Dermis blood vessel endothelial cell (primary cell): ENCODE measurements at places on chromosomes 12 and 14.

DNA sequence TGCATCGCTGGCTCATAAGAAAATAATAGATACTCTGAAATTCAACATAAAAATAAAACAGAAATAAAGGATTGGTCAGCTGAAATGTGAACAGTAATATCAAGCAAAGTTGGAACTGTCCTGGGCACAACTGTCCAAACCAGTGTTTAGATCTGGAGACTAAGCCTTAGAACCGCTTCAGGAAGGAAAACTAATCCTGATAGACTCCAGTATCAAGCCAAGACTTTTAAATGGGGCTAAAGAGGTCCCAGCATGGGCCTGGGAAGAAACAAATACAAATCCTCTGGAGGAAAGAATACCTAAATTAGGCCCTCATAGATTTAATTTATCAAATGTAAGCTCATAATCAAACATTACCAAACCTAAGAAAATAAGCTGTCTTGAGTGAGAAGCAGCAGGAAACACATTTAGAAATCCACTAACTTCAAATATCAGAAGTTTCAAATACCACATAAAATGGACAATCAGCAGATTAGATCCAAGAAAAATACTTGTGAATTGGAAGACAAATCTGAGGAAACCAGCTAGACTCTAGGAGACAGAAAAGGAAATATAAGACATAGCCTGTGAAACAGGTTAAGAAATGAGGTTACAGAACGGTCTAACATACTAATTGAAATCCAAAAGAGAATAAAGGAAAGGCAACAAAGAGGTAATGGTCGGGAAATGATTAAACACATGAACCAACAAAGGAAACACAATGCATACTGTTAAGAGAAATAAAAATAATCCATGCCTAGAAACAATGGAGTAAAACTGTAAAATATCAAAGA is 27.6 kb downstream of the SCAF11 start:
- DNase-seq = peak; percentile 71

- no peak for DNase-seq
These were observed 1.7 kb downstream of the C12orf76 start for GRCh38 chr12:110046451-110047187.

DNA sequence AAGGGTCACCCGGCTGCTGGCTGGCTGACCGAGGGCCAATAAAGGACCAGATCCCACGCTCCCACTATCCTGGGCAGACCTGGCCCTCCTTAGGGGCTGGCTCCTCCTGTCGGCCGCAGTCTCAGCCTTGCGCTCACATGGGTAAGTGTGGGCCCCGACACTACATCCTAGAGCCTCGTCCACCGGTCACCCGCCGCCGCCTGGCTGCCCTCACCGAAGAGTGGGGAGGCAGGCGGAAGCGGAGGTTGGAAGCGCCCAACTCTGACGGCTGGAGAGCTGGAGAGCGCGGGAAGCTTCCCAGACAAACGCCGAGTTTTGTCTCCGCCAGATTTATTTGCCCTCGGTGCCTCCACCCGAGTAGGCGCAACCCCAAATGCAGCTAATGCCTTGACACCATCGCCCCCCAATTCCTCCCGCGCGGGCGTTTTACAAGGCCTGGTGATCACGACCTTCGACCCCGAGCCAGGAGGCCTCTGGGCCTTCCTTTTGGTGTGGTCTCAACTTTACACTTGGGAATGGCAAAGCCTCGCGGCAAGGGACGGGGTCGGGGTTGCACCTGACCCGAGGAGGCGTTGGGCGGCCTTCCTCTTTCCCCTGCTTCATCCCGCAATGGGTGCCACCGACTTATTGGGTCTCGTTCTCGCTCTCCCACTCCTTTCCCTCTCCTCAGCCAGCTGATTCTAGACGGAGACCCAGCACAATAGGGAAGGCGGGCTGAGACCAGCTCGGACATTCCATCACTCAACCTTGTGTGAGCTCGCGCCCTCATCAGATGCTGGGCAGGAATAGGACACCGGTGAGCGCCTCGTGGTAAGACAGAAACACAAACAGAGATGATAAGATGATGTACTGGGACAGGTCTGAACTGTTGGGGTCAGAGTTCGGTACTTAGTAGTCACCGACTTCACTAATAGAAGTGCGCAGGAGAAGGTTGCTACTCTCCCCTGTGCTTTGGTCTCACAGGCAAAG is 78.3 kb upstream of the ANO4 start:
- DNase-seq = no peak

DNA sequence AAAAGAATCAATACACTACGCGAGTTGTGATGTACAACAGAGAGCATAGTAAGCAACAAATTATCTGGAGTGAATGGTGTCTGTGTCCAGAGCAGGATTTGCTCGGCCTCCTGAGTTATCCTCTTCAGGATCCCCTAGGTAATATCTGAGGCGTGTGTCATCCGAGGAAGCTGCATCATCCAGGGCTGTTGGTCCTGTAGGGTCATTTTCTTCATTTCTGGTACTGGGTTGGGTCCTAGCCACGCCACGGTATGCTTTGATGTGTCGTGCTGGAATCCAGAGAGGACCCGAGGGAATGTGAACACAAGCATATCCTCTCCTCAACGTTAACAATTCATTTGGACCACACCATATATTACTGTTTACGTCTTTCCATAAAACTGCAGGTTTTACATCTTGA is 19.0 kb upstream of the CLEC4E start:
- DNase-seq = no peak

DNA sequence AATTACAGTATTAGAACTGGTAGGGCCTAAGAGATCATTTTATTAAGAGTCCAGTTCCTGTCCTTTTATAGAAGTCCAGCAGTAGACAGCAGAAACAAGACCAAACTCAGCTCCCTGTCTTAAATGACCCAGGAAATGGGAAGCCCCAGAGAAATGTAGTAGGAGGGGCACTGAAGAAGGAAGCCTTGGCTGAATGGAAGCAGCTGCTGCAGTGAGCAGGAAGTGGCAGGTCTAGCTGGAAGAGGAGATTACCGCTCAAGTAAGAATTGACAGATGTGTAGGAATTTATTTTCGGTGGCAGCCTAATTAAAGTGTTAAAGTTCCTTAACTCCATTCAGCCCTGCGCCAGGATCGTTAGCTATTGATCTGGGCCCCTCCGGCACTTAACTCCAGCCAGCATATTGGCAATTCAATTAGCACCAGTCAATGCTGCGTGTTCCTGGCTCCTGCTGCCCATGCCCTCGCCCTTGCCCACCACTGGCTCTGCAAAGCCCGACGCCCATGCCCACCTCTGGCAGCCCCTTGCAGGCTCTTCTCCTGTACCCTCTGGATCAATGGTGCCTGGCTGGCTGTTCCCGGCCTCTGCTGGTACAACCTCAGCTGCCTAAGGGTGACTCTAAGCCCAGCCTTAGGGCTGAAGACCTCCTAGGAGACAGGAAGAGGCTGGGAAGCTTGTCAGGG is 21.1 kb downstream of the ZFHX2 start:
- peak; percentile 10 for DNase-seq

DNA sequence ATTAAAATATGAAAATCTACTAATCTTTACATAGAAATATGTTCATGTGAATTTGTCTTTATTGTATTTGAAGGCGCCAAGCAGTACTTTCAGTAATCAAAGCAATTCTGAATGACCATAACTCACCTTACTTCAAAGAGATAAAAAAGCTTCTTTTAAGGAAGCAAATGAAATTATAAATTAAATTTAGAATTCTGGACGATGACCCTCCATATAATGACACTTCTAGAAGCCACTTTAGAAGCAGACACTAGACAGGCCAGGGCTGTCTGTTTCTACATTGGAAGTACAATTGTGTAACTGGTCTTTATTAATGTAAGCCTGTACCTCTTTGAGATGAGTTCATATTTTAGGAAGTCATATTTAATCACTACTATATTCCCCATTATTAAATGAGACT is 222.9 kb downstream of the CNTN1 start:
- DNase-seq = no peak

DNA sequence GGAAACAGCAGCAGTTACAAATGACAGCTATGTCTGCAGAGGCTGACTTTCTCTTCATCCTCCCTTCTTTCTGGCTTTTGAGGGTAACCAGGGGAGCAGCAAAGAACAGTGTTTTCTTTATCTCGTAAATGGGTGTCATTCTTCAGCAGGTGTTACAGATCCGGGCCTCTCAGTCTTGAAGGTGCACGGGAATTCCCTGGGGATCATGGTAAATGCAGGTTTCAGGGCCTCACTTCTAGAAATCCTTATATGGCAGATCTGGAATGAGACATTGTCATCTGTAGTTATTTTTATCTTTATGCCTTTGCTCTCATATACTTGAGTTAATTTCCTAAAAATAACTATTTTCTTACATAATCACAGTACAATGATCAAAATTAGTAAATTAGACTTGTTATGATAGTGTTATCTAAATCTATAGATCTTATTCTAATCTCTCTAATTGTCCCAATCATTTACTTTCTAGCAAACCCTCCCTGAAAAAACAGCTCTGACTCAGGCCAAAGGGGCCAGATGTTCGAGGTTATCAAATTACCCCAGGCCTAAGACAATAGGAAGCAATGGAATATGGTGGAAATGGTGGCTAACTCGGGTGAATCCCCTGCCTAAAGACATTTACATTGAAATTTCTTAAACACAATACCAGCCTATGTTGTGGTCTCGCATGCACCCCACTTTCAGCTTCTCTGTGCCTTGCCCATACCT is 145.0 kb downstream of the CAND1 start:
- DNase-seq = no peak

DNA sequence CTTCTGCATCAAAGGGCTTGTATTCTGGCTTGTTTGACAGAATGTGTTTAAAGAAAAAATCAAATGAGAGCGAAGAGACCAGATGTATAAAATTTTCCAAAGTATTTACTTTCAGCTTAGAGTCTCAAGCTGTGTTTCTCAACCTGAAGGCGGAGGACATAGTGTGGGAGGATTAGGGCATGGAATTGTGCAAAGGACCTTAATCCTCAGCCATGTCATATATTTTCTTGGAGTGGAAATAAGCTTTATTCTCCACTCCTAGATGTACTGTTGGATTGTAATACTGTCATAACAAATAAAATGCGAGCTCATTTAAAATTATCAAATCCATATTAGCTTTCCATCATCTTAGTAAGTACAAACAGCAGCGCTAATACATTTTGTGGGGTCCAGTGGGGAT is 154.0 kb downstream of the PAH start:
- DNase-seq = no peak

DNA sequence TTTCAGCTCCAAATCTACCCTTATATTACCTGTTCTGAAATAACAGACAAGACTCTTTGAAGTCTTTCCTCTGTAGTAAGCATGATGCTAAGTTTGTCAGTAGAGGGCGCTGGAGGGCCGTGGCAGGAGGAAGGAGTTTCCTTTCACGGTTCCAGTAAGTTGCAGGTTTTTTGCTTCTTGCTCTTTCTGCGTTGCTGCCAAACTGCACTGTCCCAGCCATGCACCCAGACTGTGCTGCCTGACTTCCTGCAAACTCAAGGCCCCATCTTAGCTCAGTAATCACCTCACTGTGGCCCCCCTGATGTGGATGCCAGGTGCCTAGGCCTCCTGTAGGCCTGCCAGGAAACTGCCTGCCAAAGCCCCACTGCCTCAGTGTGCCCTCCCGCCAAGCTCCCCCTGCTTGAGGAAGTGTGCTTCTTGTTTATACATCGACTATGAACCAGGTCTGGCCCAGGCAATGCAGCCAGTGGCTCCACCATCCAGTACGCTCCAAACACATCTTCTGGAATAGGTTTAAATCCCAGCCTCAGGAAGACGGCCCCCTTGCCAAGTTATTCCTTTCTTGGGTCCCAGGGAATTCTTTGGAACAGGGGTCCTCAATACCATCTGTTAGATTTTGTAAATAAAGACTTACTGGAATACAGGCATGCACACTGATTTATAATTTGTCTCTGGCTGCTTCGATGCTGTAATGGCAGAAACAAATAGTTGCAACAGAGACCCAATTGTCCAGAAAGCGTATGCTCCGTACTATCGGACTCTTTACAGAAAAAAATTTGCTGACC is 193.7 kb upstream of the LRIG3 start:
- DNase-seq = peak; percentile 91

DNA sequence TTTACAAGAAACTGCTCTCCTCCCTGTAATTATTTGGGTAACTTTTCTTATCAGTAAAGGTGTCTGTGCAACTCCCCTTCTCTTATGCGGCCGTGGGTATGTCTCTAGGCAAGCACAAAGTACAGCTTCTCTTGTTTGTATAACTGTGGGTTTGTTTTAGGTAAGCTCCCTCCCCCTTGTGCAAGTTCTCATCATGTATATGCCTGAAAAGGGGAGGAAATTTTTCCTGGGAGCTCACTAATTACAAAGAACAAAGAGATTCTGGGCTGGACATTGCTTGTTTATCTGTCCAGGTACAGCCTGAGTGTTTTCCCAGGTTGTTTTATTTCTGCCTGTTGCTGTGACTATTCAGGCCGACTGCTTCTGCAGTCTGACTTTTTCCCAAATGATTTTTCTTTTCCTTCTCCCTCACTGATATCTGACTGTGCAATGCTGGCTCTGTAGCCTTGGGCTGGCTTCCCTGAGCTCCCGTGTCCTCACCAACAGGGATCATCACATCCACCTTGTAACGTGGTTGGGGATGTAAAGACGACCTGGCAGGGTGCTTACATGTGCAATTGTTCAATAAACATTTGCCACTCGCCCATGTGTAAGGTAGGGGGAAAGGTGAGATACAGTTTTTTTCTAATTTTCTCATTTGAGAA is 916.5 kb downstream of the AACS start:
- no peak for DNase-seq

- no peak for DNase-seq
These were observed 9.2 kb upstream of the ALDH2 start for GRCh38 chr12:111757361-111758119.

DNA sequence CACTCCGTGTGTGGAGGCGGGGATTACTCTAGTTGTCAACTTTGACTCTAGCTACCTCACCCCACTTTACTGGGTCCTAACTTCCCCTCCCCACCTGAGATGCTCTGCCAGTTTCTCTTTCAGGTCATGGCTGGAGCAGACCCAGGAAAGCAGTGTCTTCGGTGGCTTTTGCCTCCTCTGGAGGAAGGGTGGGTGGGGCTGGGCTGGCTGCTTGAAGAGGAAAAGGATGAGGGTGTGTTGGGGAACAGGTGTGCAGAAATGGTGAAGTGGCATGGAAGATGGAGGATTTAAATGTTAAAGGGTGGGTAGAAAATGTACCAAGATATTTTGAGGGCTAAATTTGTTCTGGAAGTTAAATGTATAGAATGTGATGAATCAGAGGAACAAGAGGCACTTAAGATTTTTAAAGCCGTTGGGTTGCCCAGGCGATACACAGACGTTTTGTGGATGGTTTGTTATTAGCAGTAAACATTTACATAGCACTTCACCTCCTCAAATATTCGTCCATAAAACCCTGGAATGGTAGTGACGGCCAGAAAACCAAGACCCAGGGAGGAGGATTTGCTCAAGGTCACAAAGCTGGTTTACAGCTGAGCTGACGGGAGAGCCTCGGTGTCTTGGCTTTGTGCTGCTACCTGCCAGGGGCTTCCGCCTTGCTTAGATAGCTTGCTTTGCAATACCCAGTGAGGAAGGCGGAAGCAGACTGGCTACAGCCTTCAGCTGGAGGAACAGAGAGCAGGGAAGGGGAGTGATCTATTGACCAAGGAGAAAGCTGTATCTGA is 72.2 kb upstream of the PRMT8 start:
- DNase-seq = no peak

GRCh38 chr12:14416658-14417057 is 51.2 kb downstream of the ATF7IP start:
- DNase-seq = peak; percentile 90
